ENCODE measurements at places on chromosomes 1 and 21.

DNA sequence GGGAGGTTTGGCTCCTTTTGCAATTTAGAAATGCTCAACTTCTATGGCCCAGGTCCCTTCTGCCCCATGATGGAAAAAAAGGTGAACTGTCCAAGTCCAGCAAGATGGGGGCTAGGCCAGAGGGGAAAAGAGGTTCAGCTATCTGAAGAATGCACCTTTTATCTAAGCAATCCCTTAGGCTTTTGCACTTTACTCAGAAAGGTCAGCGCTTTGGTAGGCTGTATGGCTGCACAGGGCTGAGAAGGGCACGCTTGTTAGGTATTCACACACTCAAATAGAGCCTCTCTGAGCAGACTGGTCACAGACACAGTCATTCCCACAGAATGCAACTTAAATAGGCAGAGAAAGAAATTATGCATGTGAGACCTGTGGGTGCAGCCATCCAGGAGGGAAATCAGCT is 31.0 kb downstream of the KANK4 start:
- no peak for DNase-seq

GRCh38 chr1:1928231-1929101 is 9.4 kb upstream of the TMEM52 start:
- DNase-seq, result no peak

GRCh38 chr1:85061711-85062424 is 13.6 kb upstream of the MCOLN3 start:
- peak; percentile 98 for DNase-seq

- no peak for DNase-seq
Measured at GRCh38 chr1:85940656-85941306, 215.8 kb downstream of the COL24A1 start.

DNA sequence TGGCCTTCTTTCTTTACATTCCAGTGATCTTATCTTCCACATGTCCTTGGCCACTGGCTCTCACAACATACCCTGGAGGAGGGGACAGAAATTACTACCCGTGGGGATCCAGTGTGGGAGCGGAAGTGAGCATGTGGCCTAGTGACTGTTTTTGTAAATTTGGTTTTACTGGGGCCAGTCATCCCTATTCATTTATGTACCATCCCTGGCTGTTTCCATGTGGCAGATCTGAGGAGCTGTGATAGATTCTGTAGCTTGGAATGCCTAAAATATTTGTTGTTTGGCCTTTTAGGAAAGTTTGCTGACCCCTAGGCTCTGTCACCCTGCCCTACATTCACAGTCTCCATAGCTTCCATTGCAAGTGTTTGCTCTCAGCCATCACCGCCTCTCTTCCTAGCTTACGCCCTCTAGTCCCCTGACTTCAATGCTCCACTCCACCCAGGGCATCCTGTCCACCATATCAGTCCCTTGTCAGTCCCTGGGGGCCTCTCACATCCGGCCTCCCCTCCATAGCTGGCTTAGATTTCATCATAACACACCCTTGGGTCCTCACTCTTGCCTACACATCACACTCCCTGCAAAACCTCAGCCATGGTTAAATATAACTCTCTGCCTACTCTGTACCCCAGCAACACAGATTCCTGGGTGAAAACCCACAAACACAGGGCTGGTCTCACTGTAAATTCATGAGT is 25.8 kb downstream of the DHCR24 start:
- DNase-seq, result peak; percentile 75

- DNase-seq, result no peak
Measured at GRCh38 chr21:34594566-34595234, 20.2 kb downstream of the RCAN1 start.

- DNase-seq, result no peak
Measured at GRCh38 chr1:112380356-112380755, 15.7 kb upstream of the CTTNBP2NL start.

DNA sequence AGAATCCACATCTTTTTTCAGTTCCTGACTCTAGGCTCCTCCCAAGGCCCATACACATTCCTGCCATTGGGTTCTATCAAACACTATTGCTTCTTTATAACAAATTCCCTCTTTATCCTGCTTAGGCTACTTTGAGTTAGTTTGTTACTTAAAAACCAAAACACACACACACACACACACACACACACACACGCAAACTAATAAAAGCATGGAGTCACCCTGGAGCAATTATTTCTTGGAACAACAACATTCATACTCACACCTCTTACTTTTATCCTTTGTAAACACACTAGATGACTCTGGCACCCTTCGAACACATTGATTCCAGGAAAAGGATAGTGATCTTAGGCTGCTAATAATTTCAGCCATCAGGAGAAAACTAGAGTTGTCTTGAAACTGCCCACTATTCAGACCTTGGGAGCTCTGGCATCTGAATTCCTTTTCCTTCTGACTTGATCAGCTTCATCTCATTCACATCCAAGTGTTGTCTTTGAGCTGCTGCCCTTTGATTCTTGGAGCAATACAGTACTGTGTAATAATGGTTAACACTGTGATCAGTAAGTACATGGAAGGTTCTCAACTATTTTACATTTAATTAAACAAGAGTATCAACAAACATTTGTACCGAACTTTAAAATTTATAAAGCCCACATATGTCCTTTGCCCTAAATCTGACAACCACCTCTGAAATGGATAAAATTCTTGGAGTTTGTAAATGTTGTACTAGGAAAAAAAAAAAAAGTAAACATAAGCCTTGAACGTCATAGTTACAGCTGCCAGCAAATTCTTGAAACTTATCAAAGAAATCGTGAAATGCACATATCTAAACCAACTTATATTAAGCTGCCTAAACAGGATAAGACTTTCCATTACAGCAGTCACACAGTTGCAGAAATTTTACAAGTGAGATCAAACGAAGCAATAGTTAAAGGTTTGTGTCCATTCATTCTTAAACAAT is 2.8 kb upstream of the SEC22B start:
- DNase-seq, result peak; percentile 59

GRCh38 chr1:117324357-117324756 is 42.9 kb upstream of the MAN1A2 start:
- no peak for DNase-seq

- DNase-seq, result no peak
Measured at GRCh38 chr1:168766568-168766967, 37.6 kb upstream of the DPT start.

- DNase-seq, result peak; percentile 24
Measured at GRCh38 chr1:54581621-54582035, 33.6 kb downstream of the ACOT11 start.

DNA sequence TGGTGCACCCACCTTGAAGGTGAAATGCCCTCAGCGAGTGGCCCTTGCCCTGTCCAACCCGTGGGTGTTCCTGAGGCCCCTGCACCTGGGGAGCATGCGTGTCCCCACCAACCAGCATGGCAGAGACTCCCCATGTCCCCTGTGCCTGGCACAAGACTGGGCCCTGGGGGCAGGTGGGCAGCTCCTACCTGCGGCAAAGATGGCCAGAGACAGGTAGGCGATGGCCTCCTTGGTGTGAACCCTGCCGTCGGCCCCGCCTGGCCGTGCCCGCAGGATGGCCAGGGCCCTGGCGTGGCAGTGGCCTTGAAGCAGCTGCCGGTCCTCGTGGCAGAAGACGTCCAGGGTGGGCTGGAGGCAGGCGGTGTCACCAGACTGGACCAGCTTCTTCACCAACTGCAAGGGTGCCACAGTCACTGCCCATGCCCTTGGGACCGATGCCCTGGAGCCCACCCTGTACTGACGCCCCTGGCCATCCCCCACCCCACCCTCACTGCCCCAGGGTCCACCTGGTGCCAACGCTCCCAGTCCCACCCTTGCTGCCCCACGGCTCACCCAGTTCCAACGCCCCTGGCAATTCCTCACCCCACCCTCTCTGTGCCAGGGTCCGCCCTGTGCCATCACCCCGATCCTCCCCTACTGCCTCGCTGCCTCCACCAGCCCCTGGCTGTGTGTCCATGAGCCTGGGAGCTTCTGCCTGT is 15.7 kb downstream of the TTC34 start:
- no peak for DNase-seq

- DNase-seq, result no peak
Measured at GRCh38 chr1:56509713-56510641, 69.4 kb downstream of the PLPP3 start.

DNA sequence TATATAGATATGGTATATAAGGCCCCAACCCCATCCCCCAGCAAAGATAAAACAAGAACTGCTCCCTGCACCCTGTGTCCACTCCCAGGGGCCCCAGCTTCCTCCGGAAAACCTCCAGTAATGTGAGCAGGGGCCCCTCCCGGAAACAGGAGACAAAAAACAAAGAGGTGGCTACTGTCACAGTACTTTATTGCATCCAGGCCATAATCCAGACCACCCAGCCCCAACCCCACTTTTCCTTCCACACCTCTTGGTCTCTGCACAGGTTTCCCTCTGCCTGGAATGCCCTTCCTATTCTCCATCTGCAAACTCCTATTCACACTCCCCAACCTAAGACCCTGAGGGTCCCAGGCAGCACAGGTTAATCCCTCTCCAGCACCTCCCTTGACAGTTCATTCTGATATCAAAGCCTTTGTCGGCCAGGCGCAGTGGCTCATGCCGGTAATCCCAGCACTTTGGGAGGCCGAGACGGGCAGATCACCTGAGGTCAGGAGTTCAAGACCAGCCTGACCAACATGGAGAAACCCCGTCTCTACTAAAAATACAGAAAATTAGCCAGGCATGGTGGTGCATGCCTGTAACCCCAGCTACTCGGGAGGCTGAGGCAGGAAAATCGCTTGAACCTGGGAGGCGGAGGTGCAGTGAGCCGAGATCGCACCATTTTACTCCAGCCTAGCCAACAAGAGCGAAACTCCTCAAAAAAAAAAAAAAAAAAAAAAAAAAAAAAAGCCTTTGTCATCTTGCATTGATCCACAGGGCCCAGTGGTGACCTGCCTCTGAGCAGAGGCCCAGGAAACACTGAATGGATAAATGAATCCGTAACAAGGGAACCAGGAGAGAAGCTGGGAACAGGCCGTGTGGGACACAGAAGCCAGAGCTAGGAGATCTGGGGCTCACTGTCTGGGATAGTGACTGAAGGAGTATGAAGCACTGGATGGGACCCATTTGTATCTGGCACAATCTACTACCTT is 2.3 kb upstream of the AUNIP start:
- no peak for DNase-seq

- DNase-seq, result peak; percentile 98
Measured at GRCh38 chr1:32013386-32014198, at the start of gene KHDRBS1. Gene KHDRBS1 (plus strand): TSS chr1:32013868. CDS start chr1:32013996, 128 bp downstream.

DNA sequence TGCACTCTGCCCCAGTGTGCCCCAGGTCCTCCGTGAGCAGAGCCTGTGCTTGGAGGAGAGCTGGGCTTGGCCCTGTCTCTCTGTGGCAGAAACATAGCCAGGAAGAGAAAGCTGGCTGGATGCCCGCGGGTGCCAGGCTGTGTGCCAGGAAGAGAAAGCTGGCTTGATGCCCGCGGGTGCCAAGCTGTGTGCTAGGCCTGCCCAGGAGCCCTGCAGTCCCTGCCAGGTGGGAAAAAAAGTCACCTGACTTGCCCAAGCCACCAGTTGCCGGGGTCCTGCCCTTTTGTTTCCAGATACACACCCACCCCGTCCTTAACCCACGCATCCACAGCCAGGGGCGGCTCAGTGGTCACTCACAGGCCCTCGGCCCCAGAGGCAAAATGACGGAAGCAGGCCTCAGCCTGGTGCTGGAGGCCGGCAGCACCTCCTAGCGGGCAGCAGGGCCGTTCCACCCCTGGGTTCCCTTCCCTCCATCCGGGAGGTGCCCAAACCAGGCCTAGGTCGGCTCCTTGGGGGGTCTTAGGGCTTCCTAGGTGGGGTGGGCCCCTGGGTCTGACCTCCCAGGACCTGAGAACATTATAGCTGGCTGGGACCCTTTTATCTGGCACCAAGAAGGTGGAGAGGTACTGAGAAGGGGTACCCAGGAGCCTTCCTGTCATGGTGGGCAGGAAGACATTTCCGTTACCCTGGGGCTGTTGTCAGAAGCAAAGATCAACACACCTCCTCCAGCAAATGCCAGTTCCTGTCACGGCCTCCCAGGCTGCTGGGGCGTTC is 9.1 kb downstream of the ITGB2 start:
- DNase-seq, result no peak

DNA sequence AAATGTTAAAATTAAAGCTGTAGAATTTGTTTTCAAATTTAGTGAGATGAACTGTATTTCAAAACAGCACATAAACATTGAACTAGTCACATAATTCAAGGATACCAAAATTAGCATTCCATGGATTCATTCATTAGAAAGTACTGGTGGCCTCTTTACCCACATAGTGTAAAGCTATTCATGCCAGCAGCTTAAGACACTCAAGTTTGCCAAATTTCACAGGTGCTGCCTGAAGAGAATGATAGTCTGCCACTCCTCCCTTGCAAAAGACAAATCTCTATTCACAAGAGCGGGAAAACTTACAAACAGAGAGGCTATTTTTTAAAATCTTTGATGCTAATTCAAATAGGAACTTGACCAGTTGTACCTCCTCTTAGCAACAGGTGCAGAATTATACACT is 337.0 kb downstream of the BRINP3 start:
- DNase-seq, result no peak

- DNase-seq, result no peak
Measured at GRCh38 chr1:156864796-156865195, 4.1 kb downstream of the NTRK1 start.

DNA sequence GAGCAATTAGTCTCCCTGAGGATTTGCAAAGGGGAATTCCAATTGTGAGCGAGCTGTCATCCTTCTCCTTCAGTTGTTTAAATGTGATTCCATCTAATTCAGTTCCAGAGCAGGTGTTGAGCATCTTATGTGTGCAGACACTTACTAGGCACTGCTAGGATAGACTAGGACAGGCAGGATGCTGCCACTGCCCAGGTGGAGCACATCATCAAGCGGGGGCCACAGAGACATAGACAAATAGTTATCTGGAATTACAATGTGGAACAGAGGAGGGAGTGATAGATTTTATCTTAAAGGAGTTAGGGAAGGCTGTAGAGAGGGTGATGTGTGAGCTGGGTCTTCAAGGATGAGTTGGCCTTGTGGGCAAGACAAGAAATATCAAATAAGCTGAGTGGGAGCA is 55.9 kb downstream of the CDC7 start:
- no peak for DNase-seq

DNA sequence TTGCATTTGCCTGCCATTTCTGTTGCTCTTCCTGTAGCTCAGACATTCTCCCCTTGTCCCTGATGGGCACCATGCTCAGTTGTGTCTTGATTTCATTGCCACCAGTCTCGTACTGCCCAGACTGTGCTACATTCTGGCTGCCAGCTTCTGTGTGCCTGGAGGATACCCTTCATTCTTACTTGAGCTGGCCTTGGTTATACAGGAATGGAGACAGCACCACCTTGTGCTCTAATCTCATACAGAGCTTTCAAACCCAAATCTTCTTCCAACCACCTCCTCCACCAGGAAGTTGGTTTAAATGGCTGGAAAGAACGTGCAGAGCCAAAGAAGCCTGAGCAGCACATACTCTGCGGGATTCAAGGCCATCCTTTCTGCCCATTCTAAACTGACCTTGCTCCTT is 165.3 kb downstream of the SLC35F3 start:
- no peak for DNase-seq

DNA sequence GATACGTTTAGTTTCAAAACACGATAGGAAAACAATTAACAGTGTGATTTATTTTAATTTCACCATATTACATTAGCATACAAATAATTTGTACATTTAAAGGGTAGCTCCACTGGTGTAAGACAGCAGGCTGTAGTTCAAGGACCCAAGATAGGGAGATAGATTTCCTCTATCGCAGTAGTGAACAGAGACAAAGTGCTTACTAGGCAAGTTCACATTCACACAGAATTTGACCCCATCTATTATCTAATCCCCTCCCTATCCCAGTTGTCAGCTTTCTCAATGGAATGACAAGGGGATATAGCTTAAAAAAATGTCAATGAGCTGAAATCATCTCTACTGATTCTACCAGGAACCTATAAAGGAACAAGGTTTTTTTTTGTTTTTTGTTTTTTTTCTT is 31.2 kb downstream of the MGST3 start:
- no peak for DNase-seq

GRCh38 chr1:165856606-165857005 is 29.2 kb downstream of the UCK2 start:
- DNase-seq, result no peak

- no peak for DNase-seq
Measured at GRCh38 chr1:2314803-2315673, 76.3 kb downstream of the MORN1 start.

All from HS-27A (cell line).